ENCODE measurements at places on chromosomes 6 and 20.

DNA sequence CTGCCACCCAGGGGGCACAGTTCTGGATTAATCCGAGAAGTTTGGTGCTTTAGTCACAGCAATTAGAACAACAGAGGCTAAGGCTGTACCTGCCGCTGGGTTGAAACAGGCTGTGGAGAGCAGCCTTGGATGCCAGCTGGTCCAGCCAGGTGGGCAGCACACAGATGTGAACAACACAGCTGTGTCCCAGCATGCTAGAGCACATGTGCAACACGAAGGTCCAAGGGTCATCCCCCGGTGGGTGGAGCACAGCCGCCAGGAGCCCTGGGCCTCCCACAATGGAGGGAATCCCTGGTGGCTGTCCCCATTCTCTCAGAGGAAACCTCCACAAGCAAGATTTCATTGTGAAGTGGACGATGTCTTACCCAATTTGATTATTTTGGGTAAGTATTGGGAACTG lies 99.2 kb upstream of the SYNDIG1 start:
- DNase-seq, result no peak

DNA sequence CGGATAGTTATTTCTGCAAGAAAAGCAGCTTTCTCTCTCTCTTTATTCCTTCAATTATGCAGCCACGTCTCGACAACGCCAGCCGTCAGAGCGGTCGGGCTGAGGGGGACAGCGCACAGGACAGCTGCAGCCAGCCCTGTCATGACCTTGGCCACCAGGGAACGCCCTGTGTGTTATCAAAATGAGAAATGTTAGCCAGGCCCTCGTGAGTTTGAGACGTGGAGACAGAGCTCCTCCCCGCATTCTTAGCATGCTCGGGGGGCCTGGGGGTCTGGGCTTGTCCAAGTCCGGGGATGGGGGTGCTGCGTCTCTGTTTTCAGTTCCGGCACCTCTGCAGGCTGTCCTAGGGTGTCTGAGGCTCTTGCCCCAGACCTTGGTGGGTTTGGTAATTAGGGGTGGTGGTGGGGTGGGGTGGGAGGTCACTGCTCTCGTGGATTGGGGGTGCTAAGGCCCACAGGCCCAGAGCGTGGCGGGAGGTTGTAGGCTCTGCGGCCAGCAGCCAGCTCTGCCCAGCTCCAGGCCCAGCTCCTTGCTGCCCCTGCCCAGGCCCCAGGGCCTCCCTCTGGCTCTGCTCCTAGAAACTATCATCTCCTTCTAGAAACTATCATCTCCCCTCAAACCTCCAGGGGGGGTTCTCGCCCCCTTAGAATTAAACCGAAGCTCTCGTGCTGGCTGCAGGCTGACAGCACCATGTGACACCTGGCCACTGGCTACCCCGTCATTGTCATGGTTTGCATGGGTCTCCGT lies 54.3 kb upstream of the GATA5 start:
- no peak for DNase-seq

- no peak for DNase-seq
Measured at GRCh38 chr6:27888566-27888965, 23.6 kb downstream of the OR2B2 start.

DNA sequence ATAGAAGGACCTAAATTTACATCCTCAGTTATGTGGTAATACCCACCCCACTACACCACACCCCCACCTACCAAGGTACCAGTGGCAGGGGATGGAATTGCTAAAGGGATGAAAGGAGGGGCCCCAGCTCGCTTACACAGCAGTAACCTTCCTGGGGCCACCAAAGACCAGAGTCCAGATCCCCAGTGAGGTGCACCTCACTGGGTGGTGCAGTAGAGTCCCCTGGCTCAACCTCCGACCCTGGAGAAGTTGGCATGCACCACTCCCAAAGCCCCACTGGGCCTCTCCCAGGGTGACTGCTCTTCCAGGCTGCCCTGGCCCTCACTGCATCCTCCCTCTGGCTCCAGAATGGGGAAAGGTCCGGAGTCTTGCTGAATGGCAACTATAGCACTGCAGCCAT lies 816 bp downstream of the UNC5CL start:
- no peak for DNase-seq

DNA sequence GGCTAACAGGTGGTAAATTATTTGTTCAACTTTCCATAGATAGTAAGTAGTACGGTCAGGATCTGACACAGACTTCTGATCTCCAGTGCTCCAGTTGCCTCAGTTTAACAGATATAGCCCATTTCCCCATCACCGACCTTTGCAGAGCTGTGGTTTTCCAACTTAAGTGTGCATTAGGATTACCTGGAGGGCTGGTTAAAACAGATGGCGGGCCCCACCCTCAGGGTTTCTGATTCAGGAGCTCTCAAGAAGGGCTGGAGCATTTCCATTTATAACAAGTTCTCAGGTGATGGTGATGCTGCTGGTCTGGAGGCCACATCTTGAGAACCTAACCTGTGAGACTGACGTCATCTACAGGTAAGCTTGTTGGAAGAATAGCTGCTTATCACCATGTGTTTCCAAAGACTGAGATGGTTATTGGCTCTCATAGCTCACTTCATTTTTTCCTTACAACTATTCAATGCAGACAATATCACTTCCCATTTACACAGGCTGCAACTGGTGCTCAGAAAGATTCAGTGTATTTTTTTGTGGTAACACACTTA lies 360.1 kb upstream of the CHD6 start:
- no peak for DNase-seq

DNA sequence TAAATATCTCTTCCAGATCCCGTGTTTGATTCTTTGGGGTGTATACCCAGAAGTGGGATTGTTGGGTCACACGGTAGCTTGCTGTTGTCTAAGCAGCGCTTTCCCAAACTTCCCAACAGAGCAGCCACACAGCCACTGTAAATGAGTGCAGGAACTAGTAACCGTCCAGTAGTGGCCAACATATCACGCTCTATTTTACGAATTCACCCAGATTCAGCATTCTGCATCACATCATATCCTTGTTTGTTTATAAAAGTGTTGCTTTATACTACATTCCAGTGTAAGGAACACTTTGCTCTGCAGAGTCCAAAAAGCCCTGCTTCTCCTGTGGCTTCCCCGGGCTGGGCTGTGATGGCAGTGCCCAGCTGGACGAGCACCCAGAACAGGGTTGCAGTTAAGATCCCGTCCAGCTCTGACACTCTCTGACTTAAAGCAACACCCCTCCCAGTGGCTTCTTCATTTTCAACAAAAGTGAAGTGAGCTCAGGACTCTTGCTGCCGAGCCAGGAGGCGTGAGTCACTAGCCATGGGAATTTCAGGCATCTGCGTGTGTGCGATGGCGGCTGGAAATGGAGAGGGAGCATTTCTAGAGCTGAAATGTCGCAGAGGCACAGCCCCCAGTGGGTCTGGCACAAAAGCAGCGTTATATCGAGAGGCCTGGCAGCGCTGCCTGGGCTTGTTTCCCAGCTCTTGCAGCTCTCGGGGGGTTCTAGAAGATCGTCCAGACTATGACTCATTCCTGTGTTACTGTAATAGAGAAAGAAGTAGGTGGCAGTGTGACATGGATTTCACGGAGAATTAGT lies 216.3 kb upstream of the ECI2 start:
- peak; percentile 61 for DNase-seq

- peak; percentile 3 for DNase-seq
Measured at GRCh38 chr6:156780102-156780641, 3.0 kb downstream of the ARID1B start.

- no peak for DNase-seq
Measured at GRCh38 chr6:170129691-170130171, 161.1 kb downstream of the DLL1 start.

DNA sequence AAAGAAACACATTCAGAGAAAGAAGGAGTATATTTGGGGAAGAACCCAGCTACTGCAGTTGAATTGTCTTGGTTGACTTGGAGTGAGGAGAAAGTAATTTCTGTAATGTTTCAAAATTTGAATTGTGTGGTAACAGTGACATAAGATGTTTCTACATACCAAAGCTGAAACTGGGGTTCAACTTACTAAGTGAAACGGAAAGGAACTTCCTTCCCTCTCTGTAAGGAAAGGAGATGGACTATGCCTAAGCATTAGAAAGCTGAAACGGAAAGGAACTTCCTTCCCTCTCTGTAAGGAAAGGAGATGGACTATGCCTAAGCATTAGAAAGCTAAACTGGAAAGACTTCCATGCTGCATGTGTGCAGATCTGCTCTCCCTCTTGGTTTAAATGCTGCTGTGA lies 46.0 kb downstream of the HUS1B start:
- no peak for DNase-seq

DNA sequence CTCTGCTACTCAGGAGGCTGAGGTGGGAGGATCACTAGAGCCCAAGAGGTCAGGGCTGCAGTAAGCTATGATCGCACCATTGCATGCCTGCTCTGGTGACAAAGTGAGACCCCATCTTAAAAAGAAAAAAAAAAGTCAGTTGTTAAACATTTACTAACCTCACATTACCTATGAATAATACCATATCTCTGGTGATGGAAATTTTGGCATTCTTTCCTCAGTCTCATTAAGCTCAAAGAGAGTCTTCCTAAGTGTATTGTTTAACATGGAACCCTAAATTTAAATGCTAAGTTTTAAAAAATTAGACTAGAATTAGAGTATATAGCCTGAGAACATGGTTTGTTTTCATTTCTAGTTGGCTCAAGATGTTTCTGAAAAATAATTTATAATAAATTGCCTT lies 11.3 kb upstream of the BFSP1 start:
- no peak for DNase-seq

- DNase-seq, result no peak
Measured at GRCh38 chr6:5274231-5274630, 12.9 kb downstream of the FARS2 start.

DNA sequence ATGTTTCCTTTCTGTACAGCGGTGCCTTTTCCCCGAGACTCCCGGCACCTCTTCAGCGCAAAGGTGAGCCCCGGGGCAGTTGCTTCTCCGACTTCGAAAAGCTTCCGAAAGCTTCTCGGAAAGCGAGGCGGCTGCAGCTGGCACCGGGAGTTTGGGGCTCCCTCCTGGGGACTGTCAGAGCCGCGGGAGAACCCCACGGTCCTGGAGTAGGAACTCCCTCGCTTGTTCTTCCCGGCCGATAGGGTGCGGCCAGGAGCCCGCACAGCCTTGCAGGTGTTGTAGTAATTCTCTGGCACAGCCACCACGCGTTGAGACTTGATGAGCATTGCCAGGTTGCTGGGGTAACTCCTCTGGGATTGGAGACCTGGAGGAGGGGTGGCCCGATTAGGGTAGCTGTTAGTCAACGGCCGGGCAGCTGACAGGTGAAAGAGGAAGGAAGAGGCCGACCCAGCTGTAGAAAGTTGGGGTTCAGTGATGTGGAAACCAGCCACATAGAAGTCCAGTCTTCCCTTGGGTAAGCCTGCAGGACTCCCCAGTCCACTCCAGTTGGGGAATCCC lies 721 bp downstream of the KDM1B start:
- no peak for DNase-seq

DNA sequence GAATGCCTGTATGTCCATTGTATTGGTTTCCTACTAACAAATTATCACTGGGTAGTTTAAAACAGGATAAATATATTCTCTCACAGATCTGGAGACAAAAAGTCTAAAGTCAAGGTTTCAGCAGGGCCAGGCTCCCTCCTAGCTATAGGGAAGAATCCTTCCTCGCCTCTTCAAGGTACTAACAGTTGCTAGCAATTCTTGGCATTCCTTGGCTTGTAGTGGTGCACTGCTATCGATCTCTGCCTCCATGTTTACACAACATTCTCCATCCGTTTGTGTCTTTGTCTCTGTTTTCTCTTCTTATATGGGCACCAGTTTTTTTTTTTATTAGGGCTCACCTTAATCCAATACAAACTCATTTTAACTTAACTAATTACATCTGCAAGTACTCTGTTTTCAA lies 48.9 kb downstream of the OR2B6 start:
- no peak for DNase-seq

- DNase-seq, result no peak
Measured at GRCh38 chr6:126926926-126927325, 191.5 kb upstream of the RSPO3 start.

- DNase-seq, result no peak
Measured at GRCh38 chr6:109087661-109088264, 6.9 kb downstream of the SESN1 start.

DNA sequence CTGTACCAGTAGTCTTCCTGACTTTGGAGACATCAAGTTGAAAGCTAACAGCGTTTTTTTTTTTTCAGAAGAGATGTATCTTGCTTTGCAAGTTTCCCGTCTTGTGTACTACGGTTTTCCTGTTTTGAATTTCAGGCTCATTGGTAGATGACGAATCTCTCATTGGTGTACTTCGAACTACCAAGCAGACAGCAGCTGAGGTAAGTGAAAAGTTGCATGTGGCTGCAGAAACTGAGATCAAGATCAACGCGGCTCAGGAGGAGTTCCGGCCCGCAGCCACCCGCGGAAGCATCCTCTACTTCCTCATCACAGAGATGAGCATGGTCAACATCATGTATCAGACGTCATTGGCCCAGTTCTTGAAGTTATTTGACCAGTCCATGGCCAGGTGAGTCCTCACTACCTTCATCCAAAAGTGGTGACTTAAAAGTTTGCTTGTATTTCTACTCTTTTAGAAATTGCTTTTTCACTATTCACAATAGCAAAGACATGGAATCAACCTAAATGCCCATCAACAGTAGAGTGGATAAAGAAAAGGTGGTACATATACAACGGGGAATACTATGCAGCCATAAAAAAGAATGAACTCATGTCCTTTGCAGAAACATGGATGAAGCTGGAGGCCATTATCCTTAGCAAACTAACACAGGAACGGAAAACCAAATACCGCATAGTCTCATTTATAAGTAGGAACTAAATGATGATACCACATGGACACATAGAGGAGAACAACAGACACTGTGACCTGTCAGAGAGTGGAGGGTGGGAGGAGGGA lies 110.6 kb upstream of the GLP1R start:
- no peak for DNase-seq

GRCh38 chr6:118080547-118080946 lies 173.5 kb downstream of the SLC35F1 start:
- DNase-seq, result no peak

DNA sequence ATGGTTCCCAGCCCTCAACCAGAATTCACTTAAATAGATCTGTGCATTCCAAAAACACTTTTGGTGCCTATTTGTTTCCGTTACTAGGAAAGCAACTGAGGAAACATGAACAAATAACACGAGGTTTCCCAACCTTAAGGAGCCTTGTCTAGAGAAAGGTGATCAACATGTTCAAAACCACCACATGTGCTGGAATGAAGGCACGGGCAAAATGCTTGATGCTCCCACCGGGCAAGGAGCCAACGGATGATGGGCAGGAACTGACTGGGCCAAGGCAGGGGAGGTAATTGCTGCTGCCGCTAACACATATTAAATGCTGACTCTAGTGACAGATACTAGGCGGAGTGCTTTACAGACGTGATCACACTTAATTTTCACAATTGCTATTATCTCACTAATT lies 2.5 kb downstream of the MYLK4 start:
- DNase-seq, result no peak

All from GOT3 (cell line).